ENCODE measurements at places on chromosomes 3 and 15.

DNA sequence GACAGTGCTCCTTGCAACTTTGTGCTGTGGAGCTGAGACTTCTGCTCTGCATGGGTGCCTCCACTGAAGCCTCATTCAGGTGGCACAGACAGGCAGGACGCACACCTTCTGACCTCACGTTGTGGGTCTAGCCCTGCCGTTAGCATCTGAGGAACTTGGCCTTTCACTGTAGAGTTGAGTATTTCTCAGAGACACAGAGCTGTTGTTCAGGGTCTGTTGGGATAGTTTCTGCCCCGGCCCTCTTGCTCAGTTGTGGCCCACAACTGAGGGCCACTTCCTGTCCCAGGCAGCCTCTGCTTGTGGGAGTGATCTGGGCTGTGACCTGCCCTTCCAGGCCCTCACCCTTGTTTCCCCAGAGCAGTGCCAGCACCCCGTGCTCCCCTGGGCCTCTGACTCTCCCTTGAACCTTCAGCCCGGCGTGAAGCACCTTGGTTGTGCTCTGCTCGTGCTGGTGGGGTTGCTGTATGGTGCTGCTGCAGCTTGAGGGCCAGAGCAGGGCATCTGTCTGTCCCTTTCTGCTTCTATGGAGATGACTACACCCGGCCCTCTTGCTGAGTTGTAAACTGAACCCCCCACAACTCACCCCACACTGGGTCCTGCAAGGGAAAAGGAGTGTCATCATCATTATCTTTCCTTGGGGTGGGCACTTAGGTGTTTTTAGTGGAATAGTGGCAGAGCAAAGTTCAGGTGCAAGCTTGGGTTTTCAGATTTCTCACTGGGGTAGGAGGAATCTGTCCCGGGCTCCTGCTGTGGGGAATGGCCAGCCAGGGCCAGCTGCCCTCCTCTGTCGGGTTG, 11.7 kb downstream of the BAHD1 start:
- no peak for DNase-seq

- no peak for DNase-seq
Measured at GRCh38 chr3:24040311-24040710, 95.2 kb downstream of the NR1D2 start.

DNA sequence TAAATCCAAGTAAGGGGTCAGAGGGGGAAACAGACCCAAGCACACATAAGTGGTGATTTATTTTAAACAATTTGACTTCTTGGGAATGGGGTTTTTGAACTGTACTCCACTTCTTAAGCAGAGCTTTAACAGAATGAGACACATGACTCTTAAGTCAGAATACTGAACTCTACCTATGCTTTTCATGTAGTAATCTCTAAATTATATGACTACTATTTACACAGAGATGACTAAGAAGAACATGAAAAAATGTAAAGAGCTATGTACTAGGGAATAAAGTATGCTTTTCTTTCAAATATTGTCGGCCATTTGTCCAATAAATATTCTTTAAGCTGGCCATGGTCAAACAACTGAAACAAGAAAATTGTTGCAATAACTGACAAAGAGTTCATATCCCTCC, 35.2 kb downstream of the TRANK1 start:
- no peak for DNase-seq

DNA sequence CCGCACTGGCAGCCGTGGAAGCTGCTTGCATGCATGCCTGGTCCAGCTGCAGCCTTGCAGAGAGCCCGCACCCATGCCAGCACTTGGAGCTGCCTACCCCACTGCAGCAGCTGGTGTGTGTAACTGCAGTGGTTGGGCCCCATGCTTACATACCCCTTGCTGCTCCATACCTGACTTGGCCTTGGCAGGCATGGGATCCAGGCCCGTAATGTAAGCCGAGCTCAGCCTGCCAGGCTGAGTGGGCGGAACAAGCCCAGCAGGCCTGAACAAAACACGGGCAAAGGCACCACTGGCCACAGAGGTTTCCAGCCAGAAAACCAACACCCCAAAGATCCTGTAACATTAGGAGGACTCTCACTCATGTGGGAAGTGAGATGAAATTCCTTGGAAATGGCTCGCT, 48.3 kb downstream of the SLC6A20 start:
- DNase-seq, result no peak

GRCh38 chr3:59289831-59290230, 240.0 kb upstream of the CFAP20DC start:
- no peak for DNase-seq

DNA sequence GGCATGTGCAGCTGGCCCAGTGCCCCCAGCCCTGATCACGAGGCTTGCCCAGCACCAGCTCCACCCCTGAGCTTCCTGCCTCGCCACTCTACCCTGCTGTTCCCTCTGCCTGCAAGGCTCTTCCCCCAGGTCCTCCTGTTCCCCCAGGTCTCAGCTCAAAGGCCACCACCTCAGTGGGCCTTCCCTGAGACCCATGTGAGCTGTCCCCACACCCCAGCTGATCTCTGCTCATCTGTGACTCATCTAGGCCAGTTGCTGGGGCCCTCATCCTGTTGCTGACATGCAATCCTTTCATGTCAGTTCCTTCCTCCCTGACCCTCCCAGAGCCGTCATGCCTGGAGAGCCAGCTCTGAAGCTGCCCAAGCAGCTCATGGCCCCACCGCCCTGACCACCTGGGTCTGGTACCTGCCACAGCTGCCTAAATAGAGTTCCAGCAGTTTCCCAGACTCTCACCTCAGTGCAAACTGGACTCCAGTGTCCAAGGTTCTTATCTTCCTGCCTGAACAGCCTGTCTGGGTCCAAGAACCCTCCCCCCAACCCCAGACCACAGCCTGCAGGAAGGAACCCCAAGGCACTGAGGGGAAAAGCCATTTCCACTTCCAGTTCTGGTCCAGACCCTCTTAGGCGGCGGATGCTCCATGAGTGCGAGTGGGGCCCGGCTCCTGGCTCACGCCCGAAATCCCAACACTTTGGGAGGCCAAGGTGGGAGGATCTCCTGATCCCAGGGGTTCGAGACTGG, 116.6 kb upstream of the IQSEC1 start:
- DNase-seq, result peak; percentile 75

- no peak for DNase-seq
Measured at GRCh38 chr3:101117980-101118379, 124.8 kb upstream of the ABI3BP start.

GRCh38 chr15:42741710-42742109, 4.8 kb upstream of the CDAN1 start:
- DNase-seq, result no peak

- no peak for DNase-seq
Measured at GRCh38 chr3:123678108-123678511, 93.3 kb upstream of the HACD2 start.

- peak; percentile 3 for DNase-seq
Measured at GRCh38 chr3:135736740-135737139, 228.8 kb upstream of the PPP2R3A start.

GRCh38 chr15:51281368-51281967, 56.9 kb downstream of the CYP19A1 start:
- DNase-seq, result peak; percentile 74

- DNase-seq, result peak; percentile 64
Measured at GRCh38 chr3:66816090-66816761, 181.9 kb upstream of the KBTBD8 start.

DNA sequence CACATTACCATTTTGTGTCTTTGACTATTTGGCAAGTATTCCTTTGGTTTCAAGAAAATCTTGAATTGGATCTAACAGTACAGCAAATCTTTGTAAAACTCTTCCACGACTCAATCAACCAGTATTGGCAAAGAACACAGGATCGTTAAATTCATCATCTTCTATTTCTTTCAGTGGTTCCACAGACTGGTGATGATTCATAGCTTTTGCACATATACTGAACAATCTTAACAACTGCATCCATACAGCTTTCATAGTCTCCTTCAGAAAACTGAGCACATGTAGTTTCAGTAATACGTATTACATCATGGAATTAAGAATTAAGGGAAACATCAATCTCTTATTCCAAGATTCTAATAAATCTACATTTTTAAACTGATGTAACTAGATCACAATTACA, 91.6 kb upstream of the LIPC start:
- DNase-seq, result no peak

GRCh38 chr3:143203142-143203541, 83.6 kb downstream of the CHST2 start:
- DNase-seq, result no peak

- no peak for DNase-seq
Measured at GRCh38 chr15:43932907-43933306, 106.1 kb downstream of the WDR76 start.

DNA sequence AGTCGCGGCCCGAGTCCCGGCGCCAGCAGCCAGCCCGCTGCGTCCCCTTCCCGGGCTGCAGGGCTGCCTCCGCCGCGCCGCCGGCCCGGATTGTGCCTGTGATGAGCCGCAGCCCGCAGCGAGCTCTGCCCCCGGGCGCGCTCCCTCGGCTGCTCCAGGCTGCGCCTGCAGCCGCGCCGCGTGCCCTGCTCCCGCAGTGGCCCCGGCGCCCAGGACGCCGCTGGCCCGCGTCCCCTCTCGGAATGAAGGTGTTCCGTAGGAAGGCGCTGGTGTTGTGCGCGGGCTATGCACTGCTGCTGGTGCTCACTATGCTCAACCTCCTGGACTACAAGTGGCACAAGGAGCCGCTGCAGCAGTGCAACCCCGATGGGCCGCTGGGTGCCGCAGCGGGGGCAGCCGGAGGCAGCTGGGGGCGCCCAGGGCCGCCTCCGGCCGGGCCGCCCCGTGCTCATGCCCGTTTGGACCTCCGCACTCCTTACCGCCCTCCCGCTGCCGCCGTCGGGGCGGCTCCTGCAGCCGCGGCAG, 1.2 kb downstream of the CHST2 start:
- DNase-seq, result peak; percentile 25

DNA sequence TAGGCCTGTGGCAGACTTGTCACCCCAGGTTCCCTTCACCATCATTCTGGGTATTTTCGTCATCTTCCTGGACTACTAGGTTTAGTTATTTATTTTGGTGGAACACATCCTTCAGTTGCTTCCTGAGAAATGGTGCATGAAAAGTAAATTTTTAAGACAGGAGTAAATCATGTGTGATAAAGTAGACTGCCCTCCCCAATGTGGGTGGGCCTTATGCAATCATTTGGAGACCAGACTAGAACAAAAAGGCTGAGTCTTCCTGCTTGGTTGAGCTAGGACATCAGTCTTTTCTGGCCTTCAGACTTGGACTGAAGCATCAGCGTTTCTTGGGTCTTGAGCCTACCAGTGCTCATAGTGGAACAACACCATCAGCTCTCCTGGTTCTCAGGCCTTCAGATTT, 50.7 kb upstream of the SLC2A2 start:
- no peak for DNase-seq

DNA sequence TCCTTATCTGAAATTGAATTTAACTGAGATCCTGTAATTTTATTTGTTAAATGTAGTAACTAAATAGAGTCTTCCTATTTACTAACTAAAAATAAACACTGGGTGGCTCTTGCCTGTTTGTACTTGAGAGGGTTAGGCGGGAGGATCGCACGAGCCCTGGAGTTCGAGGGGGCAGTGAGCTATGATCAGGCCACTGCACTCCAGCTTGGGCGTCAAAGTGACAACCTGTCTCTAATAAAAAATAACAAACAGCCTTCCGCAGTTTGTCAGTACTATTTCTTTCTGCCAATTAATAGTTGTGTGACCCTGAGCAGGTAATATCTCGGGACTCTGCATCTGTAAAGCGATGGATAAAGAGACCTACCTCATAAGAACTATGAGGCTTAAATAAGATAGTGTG, 768 bp upstream of the PDE12 start:
- peak; percentile 8 for DNase-seq

- DNase-seq, result no peak
Measured at GRCh38 chr3:197050511-197050910, 20.9 kb upstream of the MELTF start.

- no peak for DNase-seq
Measured at GRCh38 chr3:159813822-159814531, 174.7 kb upstream of the IL12A start.

- no peak for DNase-seq
Measured at GRCh38 chr15:76839173-76839572, 66.0 kb downstream of the SCAPER start.

DNA sequence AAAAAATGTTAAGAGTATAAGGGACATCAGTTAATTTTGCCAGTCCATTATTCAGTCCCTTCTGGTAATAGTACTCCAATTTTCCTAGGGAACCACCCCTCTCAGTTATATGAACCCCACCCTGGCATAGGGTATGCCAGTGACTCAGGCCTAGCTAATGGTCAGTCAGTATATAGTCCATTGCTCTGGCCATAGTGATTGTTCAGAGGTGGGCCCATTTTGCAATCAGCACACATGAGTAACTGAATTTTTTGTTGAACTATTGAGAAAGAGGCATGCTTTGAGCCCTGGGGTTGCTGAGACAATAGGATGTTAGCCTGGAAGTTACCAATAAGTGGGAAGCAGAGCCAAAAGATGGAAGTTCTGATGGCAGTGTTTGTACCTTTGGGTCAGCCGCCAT, 4.1 kb downstream of the LRCH3 start:
- peak; percentile 51 for DNase-seq

DNA sequence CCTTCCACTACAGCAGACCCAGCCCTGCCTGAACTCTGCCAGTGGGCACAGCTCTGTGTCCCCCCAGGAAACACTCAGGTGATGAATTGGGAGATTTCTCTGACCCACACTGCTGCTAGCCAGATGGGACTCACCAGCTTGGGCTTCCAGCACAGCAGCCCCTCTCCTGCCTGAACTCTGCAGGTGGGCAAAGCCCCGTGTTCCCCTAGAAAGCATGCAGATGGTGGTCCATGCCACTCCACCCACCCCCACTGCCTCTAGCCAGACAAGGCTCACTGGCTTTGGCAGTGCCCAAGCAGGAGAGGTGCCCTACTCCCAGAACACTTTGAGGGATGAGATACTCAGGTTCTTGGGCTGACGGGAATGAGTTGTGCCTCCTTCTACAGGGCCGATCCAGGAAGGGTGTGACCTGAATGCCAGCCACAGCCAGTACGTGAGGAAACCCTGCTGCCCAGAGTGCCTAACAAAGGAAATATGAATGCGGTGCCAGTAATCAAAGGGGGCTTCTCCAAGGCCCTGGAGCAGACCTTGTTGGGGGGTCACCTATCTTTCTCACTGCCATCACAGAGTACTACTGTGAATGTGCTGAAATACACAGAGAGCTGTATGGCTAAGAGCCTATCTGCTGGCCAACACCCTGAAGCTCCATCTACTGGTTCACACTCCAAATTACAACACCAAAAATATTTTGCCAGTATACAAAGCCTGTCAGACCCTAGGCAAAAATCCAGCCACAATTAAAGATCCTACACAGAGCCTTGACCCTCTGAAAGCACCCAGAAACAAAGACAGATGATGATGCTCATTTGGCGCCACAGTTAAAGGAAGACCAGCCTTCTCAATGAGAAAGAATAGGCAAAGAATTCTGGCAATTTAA, 61.9 kb downstream of the BTLA start:
- peak; percentile 54 for DNase-seq

GRCh38 chr3:101963902-101964362, 114.6 kb downstream of the NFKBIZ start:
- DNase-seq, result peak; percentile 26

- no peak for DNase-seq
Measured at GRCh38 chr15:93954985-93955571, 276.3 kb upstream of the MCTP2 start.

- no peak for DNase-seq
Measured at GRCh38 chr3:75035146-75035545, 420.7 kb upstream of the CNTN3 start.

DNA sequence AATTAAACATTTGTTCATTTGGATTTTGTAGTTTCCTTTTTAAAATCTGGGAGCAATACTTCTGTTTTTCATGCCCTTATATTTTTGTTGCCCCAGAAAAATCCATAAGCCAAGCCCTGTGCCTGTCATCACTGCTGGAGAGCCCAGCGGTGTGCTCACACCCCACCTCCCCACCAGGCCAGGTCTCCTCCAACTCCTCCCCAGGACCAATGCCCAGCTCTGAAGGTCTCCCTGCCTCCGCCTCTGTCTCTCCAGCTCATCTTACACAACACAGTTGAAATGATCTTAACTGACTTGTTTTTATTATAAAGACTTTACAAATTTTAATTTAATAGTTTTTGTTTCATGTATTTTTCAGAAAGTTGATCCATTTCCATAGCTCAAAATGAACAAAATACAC, 66.4 kb downstream of the RHCG start:
- no peak for DNase-seq

Data from inflammatory macrophage (primary cell).